AG10803 (cell line): ENCODE measurements at places on chromosomes 2 and 18.

DNA sequence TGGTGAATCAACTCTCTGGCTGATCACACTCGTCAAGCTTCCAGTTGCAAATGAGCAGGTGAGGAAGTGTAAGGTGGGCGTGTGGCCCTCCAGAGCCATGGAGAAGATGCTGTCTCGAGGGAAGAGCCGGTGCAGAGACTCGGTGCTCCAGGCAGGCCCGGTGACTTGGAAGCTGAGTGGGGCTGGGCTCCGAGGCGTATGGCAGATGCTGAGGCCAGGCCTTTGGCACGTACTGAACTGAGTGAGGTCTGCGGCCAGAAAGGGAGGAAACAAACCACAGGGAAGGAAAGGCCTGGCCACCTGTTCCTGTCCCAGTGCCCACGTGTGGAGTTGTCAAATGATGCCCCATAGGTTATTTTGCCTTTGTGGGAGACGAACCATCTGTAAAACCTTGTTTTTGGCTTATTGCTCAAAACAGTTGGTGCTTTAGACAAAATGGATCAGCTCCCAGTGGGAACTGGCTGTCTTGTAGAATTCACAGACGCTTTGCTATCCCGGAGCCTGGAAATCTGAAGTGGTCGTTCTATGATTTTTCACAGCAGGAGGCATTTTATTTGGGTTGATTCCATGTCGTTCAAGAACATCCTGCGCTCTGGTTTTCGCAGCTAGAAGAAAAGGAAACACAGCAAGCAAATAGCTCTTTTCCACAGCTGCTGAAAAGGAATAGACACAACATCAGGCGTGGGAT lies 117.5 kb upstream of the TMEM18 start:
- no peak for DNase-seq

GRCh38 chr2:154130821-154131220 lies 259.1 kb downstream of the GALNT13 start:
- peak; percentile 54 for DNase-seq

DNA sequence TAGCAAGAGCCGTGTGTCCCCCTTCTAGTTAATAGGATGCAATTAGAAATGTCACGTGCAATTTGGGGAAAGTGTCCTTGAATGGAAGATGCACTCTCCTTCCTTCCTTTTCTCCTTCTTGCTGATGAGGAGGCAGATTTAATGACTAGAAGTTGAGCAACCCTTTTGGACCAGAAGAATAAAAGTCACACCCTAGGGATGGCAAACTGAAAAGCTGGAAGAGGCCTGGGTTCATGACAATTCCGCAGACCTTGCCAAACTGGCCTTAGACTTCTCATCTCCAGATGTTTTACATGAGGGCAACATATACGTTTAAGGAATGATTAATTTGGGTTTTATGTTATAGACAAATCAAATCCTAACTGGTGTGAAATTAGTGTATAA lies 38.6 kb upstream of the NCOA1 start:
- peak; percentile 35 for DNase-seq

DNA sequence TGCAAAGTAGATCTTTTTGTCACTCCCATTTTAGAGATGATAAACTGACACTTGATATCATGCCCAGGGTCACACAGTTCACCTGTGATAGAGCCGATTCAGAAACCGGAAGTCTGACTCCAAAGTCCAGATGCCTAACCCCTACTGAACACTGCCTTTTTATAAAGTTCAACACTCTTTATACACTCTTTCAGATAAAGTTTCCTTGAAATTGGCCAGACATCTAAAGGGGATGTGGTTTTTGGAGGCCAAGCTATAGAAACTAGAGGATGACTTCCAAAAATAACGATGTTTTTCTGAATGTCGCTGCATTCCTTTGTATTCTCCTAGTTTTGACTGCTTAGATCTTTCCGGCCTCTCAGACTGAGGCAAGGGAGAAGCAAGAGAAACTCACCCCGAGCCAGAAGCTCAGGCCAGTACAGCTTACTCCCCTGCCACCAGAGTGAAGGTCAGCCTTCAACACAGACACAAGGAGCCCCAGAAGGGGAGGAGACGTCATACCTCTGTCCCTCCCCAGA lies 61.8 kb downstream of the NRP2 start:
- DNase-seq: no peak

GRCh38 chr2:150663143-150663542 lies 175.7 kb upstream of the RND3 start:
- DNase-seq: peak; percentile 92

- DNase-seq: peak; percentile 58
Observed at GRCh38 chr18:21194871-21195771, 46.9 kb upstream of the GREB1L start.

GRCh38 chr2:174656676-174657176 lies 59.1 kb upstream of the WIPF1 start:
- no peak for DNase-seq

GRCh38 chr2:186544255-186544675 lies 45.6 kb upstream of the ITGAV start:
- DNase-seq: peak; percentile 80

DNA sequence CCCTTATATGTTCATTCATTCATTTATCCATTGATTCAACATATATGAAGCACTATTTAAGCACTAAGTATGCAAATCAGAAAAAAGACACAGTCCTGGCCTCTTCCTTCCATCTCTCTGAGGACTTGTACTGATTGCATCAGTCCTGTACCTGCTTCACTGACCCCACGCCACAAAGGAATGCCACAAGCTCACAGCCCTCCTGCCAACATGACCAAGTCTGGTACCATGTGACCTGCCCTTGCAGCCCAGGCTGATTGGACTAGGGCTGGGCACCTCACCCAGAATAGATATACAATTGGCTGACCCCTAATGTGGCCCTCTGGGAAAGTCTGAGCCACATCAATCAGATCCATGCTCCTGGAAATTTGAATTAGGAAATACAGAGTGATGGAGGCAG lies 196.6 kb downstream of the AGPS start:
- DNase-seq: no peak

GRCh38 chr2:165686800-165687199 lies 107.2 kb downstream of the GALNT3 start:
- DNase-seq: no peak

- no peak for DNase-seq
Observed at GRCh38 chr18:45745817-45746461, 22.0 kb downstream of the SLC14A1 start.

DNA sequence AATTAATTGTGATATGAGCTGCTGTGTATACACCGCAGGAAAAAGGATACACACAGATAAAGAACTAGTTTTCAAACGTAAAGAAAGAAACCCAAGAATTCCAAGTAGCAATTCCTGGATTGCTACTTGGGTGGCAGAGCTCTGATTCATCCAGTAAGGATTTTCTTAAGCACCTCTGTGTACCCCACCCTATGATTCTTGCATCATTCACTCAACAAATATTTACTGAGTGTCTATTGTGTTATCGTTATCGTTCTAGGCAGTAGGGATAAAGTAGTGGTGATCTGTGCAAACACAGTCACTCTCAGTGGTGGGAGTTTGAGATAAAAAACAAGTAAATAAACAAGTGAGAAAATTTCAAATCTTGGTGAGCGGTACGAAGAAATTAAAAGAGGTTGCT lies 4.9 kb upstream of the TMEM200C start:
- no peak for DNase-seq
